ENCODE measurements at places on chromosomes 4 and X.

GRCh38 chr4:94488670-94489069 is 36.9 kb downstream of the PDLIM5 start:
- DNase-seq = no peak

DNA sequence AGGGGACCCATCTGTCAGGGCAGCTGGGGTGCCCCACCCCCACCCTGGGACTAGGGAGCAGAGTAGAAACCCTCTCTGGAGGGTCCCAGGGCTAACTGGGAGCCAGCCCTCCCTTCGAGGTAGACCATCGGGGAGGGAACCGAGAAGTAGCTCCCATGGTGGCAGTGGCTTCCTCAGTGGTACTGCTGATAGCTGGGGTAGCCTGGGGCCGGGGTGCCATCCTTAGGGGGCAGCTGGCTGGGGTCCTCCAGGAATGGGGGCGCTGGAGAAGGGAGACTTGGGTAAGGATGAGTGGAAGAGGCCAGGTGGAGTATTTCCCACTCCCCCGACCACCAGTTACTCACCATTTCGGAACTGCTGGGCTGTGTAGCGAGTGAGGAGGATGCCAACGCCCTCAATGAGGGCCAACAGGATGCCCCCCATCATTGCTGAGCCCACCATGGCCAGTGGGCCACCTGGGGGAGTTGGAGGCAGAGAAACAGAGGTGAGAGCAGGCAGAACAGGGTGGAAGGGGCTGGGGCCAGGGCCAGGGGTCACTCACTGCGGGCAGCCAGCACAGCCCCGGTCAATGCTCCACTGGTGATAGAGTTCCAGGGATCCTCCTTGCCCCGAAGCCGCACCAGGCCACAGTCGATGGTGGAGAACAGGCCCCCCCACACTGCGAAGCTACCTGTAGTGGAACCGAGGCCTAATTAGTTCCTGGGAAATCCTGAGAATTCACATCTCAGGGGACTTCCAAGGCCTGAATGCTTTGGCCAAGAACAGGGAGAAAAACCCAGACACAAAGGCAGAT is 3.8 kb downstream of the TIMM17B start:
- DNase-seq = no peak

- DNase-seq = peak; percentile 93
These were observed at the start of gene CCSER1 for GRCh38 chr4:90127223-90127705. CCSER1 (plus strand) TSS chr4:90127394.

- DNase-seq = peak; percentile 60
These were observed 1995.7 kb upstream of the AGA start for GRCh38 chr4:179437962-179438361.

- no peak for DNase-seq
These were observed 132.9 kb downstream of the CHIC2 start for GRCh38 chr4:53931461-53931961.

- no peak for DNase-seq
These were observed 33.1 kb upstream of the GK start for GRCh38 chrX:30620125-30620524.

DNA sequence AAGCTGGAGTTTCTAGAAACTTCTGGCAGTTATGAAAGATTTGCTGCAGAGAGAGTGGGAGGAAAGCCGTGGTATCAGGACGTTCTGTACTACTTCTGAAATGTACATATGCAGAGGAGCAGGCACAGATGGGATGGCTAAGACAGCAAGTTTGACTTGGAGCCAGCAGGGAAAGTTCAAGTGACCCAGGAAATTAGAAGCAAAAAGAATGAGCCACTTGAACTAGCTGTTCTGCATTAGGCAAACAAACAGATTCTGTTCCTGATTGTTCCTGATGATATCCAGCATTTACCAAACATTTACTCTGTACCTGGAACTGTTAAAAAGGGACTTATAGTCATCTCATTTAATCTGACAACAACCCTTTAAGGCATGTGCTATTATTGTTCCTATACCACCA is 41.4 kb upstream of the CXCL13 start:
- DNase-seq = peak; percentile 56

GRCh38 chr4:166846939-166847338 is 387.4 kb downstream of the SPOCK3 start:
- DNase-seq = no peak

DNA sequence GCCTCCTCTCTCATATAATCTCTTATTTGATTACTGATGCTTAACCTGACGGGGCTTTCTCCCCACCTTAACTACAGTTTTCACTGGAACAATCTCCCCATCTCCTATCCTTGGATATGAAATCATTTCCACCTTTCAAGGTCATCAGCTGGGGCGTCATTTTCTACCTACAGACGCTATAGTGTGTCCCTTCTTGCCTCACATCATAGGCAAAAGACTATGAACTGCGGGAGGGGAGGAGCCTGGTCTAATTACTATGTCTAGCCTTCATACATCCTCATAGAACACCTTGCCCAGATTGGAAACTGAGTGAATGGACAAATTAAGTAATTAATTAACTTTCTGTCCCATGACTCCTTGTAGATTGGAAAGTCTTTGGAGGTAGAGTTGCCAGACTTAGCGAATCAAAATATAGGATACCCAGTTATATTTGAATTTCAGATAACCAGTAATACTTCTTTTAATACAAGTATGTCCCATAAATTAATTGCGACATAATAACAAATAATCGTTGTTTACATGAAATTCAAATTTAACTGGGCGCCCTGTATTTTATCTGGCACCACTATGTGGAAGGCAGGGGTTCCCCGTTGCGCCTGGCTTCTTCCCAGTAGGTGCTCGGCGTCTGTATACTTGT is 752 bp upstream of the ATP6AP2 start:
- DNase-seq = peak; percentile 66

DNA sequence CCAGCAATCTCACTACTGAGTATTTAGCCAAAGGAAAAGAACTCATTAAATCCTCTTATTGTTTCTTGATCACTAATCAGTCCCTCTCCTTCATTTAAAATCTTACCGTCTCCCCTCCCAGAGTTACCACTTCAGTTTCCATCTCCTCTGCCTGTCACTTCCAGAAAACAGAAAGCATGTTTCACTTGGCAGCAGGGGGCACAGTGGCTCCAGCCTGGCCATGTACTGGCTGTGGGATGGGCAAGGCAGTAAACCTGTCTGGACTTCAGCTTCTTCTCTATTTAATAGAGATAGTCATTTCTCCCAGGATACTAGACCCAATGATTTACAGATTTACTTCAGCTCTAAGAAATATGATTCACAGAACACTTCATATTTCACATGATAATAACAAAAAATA is 63.2 kb downstream of the CD40LG start:
- peak; percentile 61 for DNase-seq

- no peak for DNase-seq
These were observed 14.1 kb upstream of the RTL3 start for GRCh38 chrX:78673246-78673645.

- DNase-seq = no peak
These were observed 39.3 kb upstream of the NHSL2 start for GRCh38 chrX:71871367-71871766.

DNA sequence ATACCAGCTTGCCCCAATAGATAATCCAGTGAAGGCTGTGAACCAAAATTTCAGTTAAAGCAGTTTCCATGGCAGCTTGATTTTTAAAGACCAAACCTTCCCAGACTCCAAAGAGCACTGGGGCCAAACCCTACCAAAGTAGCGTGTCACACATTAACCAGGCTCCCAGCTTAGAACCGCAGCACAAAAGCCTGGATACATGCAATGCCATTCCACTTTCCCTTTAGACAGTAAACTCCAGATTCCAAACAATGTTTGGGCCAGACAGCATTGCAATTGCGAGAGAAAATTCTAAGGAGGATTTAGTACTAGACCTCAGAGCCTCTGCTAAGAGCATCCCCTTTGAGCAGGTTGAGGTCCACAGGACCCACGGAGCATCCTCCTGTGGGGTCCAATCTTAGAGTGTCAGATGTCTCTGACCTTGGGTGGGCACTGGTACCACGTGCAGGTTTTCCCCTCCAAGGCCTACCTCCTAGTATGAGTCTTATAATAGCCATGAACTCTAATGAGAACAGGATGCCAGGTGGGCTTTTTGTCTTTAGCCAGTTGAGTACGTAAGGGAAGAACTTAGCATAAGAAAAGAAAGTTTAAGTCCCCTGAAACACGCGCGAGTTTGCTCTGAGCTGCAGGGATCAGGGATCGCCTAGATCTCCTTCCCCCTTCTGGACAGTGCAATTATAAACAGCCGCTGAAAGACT is 38.8 kb downstream of the MGARP start:
- DNase-seq = no peak

DNA sequence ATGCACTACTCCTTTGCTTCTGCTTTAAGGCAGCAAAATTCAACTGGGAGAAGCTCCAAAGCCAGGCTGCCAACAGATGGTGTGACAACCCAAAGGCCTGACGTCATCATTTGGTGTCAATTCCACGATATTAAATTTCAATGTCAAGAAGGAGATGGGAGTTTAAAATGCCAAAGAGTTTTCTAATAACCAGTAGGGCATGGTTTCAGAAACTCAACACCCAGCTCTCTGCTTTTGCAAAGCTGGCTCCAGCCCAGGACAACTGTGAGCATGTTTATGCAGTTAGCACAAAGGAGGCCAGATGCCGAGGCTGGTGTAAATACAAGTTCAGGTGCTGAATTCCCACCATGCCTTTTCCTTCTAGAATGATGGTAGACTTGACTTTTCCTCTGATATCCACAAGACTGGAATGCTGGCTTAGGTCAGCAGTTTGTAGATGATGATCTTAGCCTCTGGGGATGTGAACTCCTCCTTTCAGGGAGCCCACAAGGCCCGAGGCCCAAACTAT is 67.3 kb downstream of the AFAP1 start:
- peak; percentile 89 for DNase-seq

- DNase-seq = peak; percentile 14
These were observed 263.6 kb downstream of the DCTD start for GRCh38 chr4:182653596-182653995.

DNA sequence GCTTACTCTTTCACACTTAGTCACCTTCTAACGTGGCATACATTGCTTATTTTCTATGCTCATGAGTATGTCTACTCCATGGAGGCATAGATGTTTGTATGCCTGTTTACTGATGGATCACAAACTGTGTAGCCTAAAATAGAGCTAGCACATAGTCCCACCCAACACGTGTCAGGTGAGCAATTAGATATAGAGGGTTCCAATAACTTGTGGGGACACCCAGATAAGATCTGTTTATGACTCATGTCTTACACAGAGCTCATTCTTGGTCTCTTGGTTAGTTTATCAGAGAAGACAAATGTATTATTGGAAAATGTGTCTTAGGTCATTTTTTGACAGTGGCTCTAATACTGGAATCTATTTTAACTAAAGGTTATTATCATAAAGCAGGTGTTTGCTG is 6.8 kb downstream of the ZFP42 start:
- DNase-seq = no peak

- DNase-seq = no peak
These were observed 11.3 kb upstream of the BTC start for GRCh38 chr4:74805601-74806000.

DNA sequence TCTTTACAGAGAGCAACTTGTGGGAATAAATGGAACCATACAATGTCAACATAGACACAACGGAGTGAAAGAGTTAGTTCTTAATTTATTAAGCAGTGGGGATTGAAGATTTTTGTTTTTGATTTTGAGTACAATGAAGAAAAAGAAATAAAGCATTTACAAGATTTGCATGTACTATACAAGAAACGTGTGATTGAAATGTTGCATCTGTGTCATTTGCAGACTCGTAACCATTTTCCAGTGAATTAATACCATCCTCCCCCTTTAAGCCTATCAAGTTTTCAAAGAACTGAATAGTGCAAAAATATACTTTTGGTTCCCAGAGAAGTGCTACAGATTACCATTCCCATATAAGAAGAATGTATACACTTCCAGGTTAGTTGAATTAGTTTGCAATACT is 8.6 kb upstream of the KDR start:
- no peak for DNase-seq
